ENCODE measurements at places on chromosomes 11 and 22. TPM values are rescaled to one million over a fixed set of nuclear protein-coding genes. Genes with fewer than 3 reads are reported as not detected.

Gene ISX
- not detected for total RNA-seq

Gene PDGFD
- total RNA-seq = not detected

Gene MYO18B
- total RNA-seq = 0.50 TPM

Gene CRYBB3
- not detected for total RNA-seq

GRCh38 chr11:116733043-116733755, 39.6 kb downstream of the BUD13 start:
- no peak for DNase-seq

DNA sequence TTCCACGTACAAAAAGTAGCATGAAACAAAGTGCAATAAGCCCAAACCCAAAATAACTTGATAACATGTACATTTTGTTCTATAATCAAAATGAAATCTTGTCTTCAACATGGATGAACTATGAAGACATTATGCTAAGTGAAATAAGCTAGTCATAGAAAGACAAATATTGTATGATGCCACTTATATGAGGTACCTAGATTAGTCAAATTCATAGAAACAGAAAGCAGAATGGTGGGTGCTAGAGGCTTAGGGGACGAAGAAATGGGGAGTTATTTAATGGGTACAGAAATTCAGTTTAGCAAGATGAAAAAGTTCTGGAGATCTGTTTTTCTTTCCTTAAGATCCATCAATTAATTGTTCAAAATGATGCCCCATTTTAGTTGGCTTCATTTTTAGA, 7.5 kb downstream of the PGM2L1 start:
- no peak for DNase-seq

- DNase-seq = no peak
Observed at GRCh38 chr11:61747192-61747966, 5.1 kb upstream of the MYRF start.

DNA sequence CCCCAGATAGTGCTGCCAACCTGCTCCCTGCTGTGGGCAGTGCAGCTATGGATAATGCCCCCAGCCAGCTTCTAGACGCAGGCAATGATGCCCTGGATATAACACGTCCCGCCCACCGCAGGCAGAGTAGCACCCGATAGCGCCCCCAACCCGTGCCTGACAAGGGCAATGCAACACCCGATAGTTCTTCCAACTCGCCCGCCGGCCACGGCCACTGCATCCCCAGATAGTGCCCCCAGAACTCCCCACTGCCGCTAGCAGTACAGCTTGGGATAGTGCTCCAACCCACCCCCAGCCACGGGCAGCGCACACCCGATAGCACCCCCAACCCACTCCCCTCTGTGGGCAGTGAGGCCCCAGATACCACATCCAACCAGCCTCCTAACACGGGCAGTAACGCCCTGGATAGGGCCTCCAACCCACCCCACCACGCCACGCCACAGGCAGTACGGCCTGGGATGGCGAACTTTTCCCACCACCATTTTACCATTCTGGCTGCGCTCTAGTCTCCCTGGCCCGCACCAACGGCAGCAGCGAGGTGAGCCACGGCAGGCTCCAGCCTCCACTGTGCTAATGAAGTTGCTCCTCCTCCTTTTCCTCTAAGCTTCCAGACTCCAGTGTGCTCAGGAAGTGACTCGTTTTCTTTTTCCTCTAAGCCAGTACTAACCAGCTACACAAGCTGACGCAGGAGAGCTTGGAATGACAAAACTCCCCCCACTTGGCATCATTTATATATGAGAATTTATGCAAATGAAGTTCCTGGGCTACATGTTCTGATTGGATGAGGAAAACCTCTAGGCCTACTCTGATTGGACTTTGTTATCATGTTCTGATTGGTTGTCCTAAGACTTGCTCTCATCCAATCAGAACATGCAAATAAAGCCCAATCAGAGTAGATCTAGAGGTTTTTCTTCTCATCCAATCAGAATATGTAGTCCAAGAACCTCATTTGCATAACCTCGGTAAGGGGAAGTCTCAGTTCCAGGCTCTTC, 3.0 kb upstream of the RFPL3 start:
- no peak for DNase-seq

GRCh38 chr11:44861849-44862557, 88.7 kb downstream of the TP53I11 start:
- peak; percentile 81 for DNase-seq

- DNase-seq = peak; percentile 97
Observed at GRCh38 chr22:39520226-39521105, at the start of gene ATF4. Gene ATF4 (plus strand): TSS chr22:39520562. CDS start chr22:39521446, 884 bp downstream.

DNA sequence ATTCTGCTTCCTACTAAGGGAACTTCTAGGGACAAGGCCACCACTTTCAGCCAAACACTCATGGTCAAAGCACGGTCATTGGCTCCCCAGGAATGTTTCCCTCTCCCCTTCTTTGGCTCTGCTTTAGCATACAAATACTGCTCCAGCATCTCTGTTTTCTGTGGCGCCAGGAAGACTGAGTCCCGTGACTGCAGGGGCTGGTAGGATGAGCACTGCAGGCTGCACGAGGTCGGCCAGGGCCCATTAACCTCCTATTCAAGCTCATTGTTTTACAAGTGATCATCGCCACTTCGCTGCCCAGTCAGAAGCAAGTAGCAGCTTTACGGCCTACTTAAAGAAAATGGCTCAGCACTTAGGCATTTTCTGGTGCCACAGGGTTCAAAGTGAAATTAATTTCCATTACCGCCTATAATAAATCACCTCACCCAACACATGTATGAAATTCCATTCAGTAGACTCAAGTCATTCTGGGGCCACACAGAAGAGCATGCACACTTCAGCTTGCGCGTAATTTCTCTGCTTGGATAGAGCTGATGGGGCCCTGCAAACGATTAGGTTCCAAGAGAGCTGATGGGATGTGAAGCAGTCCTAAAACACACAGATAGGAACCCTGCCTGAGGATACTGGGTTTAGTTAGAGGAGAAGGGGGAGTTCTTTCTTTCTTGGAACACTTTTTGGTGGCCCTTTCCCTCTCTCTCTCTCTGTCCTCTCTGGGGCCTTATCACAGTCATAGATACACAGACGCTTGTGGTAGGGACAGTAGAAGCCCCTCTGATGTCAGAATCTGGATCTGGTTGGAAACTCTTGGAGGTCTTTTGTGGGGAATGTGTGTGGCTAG, 173.7 kb downstream of the KIF18A start:
- DNase-seq = no peak

- peak; percentile 46 for DNase-seq
Observed at GRCh38 chr11:74453373-74453975, 13.9 kb downstream of the KCNE3 start.

GRCh38 chr11:59770319-59770718, 15.1 kb downstream of the STX3 start:
- DNase-seq = no peak

DNA sequence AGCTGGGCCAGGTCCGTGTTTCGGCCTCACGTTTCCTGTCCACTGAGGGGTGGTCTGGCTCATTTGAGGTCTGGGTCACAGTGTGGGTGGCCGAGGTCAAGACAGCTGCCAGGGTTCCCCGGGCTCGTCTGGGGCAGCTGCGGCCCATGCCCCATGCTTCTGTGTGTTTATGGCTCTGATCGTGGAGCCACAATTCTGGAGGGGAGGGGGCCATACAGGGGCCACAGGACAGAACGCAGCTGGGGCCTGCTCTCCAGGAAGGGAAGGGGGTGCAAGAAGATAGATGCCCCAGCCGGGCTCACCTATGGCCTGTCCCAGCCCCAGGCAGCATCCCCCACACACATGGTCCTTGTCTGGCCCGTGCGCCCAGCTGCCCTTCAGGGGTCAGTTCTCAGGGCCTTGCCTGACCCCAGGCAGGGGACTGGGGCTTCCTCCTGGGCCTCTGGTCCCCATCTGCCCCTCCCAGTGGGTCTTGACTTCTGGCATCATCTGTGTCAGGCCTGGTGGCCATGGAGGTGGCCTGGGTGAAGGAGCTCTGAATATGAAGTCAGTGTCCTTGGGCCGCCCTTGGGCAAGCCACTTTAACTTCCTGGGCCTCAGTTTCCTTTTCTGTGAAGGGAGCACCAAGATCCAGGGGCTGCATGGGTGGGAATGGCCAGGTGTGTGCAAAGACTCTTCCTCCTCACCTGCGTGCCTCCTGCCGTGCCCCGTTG, 8.4 kb downstream of the TSPAN32 start:
- no peak for DNase-seq

GRCh38 chr11:70579316-70579955, 181.1 kb downstream of the CTTN start:
- no peak for DNase-seq

DNA sequence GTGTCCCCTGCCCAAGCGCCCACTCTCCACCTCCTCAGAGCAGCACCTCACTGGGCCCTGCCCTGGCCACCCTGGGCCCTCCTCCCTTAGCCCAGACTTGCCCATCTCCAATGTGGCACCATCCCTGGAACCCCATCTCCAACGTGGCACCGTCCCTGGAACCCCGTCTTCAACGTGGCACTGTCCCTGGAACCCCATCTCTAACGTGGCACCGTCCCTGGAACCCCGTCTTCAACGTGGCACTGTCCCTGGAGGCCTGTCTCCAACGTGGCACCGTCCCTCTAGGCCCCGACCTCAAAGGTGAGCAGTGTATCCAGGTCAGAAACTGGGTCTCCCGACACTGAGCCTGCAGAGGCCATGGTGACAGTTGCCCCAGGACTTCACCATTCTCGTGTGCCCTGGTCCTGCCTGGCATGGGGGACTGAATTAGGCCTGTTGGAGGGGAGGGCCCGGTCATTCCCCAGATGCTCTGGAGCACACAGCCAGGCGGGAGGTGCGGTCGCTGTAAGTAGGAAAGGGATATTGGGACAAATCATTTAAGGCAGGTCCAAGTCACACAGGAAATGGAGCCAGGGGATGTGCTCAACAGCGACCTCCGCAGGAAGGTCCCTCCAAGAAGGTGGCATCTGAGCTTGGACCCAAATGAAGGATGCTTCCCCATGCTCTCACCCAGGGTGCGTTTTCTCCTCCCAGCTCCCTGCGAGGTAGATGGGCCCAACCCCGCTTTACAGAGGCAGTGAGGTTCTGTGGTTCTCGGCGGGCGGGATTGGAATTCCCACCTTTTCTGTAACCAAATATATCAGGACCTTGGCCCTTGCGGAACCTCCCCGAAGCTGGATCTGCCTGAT, 2.4 kb upstream of the CTSD start:
- no peak for DNase-seq

- no peak for DNase-seq
Observed at GRCh38 chr11:94305146-94305545, 766 bp downstream of the IZUMO1R start.

GRCh38 chr11:43366677-43367076, 8.0 kb downstream of the TTC17 start:
- DNase-seq = no peak

- no peak for DNase-seq
Observed at GRCh38 chr11:133560472-133560855, 28.2 kb upstream of the OPCML start.
